ENCODE measurements at places on chromosomes 16 and 17.

DNA sequence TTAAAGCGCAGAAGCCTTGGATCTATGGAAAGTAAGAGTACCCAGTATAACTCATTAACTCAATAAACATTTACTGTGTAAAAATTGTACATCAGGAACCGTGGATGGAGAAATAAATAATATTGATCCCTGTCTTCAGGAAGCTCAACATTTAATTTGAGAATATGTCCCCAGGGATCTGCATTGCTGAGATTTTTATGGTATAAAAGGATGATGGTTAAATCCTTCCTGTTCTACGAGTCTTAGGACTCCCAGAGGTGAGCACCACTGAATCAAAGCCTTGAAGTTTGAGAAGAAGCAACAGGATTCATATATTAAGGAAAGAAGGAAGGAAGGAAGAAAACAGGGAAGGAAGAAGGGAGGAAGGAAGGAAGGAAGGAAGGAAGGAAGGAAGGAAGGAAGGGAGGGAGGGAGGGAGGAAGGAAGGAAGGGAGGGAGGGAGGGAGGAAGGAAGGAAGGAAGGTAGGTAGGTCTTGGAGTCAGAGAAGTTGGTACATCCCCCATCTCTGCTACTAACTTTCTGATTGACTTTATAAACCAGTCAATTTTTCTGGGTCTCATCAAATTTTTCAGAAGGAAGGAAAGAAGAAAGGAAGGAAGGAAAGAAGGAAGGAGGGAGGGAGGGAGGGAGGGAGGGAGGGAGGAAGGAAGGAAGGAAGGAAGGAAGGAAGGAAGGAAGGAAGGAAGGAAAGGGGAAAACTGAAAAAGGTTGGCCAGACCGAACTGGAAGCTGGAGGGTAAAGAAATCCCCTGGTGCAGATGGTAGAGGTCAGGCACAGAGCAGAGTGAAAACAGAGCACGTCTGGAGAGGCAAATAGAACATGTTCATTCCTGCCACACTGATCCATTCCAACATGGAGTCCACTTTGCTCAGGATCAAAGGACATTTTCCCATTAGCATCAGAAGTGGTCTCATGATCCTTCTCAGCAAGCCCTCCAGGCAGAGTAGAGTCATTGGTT, 422.2 kb upstream of the CDH11 start:
- no peak for DNase-seq

- no peak for DNase-seq
These were observed 223.5 kb downstream of the CYB561 start for GRCh38 chr17:63222655-63223054.

DNA sequence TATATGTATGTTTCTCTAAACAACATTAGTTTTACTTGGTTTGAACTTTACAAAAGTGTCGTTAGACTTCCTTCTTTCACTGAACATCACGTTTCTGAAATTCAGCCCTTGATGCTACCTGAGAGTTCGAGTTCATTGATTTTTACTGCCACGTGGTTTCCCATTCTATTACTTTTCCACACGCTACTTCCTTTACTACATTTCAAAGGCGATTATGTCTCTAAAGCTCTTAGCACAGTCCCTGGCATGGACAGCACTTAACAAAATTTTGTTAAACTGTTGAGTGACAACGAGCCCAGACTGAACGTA, 15.9 kb upstream of the ARHGAP17 start:
- DNase-seq: no peak

DNA sequence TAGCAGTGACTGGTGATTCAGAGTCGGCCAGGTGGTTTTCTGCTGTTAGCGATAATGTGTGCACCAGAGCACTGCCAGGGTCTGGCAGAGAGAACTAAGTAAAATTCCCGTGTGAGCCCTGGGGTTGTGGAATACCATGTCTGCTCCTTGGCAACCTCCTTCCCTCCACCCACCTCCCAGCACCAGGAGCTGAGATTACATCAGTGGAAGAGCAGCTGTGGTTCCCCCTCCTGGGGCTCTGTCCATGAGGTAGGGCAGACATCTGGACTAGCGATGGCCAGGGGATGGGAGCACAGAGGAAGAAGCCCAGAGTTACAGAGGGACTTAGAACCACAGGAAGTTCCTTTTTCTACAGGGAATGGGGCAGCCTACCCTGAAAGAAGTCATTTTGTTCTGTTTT, 15.8 kb downstream of the CLEC10A start:
- DNase-seq: no peak
